ENCODE measurements at places on chromosomes 4 and X.

DNA sequence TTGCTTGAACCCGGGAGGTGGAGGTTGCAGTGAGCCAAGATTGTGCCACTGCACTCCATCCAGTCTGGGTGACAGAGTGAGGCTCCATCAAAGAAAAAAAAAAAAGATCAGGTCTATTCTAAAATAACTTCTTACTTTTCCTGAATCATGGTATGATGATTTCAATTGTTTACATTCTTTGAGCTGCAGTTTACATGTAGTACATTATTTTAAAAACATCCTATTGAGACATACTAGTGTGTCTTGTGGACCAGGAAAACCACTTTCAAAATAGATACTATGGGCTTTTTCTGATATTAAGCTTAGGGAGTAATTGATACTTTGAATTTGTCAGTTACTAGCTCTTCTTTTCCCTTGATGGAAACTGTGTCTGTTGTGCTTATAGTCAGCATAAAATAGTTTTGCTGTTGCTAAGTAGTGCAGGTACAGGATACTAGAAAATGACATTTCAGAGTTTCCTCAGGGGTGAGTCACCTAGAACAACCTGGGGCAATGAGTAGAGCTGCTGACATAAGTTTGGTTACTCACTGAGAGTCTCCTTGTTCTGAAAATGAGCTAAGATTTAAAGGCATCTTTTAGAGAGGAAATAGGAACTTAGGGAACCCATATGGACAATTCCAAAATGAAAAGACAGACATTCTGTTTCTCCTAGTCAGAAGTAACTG lies 53.2 kb upstream of the C4orf54 start:
- DNase-seq, result no peak

DNA sequence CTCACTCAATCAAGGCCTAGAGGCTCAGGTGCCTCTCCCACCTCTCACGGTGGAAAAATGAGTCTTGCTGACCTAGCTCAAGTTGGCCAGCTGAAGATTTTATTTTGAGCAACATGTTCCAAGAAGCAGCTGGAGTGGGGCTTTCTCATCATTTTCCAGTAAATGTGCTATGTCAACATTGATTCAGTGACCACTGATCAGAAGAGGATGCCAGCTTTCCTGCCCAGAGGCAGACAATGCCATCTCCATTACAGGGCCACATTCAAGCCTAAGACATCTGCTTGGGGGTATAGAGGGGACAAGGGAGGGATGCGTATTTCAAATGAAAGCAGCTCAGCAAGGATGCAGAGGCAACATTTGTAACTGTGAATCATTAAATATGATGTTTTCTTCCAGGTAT lies 3.0 kb downstream of the MEPE start:
- no peak for DNase-seq

DNA sequence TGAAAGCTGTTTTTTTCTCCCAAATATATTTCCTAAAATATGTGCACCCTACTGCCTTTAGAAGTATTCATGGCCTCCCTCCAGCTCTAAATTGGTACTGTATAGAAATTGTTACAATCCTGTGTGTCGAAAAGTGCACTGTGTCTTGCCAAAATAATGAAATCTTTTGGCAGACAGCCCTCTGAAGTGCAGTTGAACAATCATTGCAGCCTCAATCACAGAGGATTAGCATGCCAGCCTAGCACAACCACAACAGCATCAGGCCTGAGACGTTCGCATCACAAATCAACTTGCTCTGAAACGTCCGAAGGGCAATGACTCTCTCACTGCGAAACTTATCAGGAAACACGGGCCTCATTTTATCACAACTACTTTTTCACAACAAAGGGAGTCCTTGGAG lies 99.0 kb downstream of the ANOS1 start:
- no peak for DNase-seq

DNA sequence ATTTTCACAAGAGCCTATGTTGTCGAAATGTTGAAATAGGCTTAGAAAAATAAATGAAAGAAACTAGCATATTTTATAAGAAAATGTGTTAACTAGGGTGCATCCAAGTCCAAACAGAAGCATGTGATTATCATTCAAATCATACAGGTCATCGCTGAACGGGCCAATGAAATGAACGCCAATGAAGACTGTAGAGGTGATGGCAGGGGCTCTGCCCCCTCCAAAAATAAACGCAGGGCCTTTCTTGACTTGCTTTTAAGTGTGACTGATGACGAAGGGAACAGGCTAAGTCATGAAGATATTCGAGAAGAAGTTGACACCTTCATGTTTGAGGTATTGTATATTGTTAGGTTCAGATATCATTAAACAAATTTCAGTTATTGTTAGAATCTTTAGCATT lies 9.6 kb downstream of the CYP4V2 start:
- no peak for DNase-seq

DNA sequence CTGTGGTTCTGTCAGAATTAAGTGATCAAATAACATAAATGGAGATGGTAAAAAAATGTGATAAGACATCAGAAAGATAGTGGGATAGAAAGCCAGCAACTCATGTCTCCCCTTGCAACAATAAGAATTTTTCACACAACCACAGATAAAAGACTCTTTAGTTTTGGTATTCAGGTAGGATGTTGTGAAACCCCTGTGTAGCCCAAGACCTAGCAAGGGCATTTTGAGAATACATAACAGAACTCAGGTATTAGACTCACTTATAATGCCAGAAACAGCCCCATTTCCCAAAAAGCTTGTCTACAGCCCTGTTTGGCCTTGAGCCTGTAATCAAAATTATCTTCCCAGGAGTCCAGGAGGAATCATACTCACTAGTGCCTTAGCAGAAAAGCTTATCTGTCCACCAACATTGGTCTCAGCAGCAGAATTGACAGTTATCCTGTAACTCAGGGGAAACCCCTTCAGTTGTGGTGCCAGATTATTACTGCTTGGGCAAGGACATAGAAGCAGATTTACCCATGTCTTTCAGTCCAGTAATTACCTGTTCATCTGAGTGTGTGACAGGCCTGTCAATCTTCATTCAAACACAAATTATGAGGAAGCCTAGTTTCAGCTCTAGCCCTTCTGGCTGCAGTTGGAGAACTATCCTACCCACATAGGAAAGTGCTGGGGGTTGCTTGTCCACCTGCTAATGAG lies 41.0 kb upstream of the UGT2B17 start:
- DNase-seq, result no peak

DNA sequence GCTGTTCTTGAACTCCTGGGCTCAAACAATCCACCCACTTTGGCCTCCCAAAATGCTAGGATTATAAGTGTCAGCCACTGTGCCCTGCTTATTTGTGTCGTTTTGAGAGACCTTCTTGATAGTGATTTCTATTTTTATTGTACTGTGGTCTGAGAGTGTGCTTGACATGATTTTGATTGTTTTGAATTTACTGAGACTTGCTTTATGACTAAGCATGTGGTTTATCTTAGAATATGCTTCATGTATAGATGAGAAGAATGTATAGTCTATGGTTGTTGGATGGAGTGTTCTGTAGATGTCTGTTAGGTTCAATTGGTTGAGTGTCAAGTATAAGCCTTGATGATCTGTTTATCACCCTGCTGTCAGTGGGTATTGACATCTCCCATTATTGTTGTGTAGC lies 789.3 kb downstream of the IL1RAPL1 start:
- DNase-seq, result no peak
